CD4-positive, alpha-beta T cell treated with Interleukin-6 for 4 hours (primary cell): ENCODE measurements at places on chromosomes 6 and 20.

GRCh38 chr6:156833755-156834154 is 56.6 kb downstream of the ARID1B start:
- DNase-seq = no peak

GRCh38 chr6:160347259-160348222 is 637 bp upstream of the SLC22A3 start:
- no peak for DNase-seq

DNA sequence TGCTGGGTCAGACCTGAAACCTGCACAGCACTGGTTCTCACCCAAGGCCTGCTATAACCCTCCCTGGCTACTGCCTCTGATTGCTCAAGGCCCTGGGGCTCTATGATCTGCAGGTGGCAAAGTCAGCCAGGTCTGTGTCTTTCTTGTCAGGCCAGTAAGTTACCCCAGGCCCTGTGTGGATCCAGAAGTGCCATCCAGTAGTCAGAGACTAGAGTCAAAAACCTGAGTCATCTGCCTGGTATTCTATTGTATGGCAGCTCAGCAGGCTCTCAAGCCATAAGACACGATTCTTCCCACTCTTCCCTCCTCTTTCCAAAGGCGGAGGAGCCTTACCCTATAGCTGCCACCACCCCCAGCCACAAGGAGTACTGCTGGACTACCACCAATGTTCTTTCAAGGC is 593.0 kb downstream of the FRK start:
- DNase-seq = no peak

GRCh38 chr20:5580940-5581708 is 169.1 kb upstream of the SHLD1 start:
- no peak for DNase-seq

- peak; percentile 87 for DNase-seq
Observed at GRCh38 chr6:30647242-30648116, 546 bp downstream of the C6orf136 start.

- DNase-seq = peak; percentile 12
Observed at GRCh38 chr20:17987988-17988387, 19.2 kb downstream of the MGME1 start.

DNA sequence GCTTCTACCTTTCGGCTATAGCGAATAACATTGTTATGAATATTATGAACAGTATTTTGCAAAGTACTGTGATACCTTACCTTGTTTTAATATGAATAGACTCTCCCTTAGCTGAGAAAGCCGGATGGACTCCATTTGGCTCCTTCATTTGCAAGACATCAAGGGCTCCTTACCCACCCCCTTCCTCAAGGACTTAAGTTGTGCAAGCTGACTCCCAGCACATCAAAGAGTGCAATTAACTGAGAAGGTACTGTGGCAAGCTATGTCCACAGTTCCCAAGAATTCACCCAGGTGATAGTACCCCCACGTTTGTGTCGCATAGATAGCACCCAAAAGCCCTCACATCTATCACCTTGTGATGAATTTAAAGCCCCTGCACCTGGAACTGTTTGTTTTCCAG is 11.2 kb downstream of the CST5 start:
- no peak for DNase-seq

GRCh38 chr20:22546344-22546743 is 38.0 kb downstream of the FOXA2 start:
- DNase-seq = no peak

- peak; percentile 42 for DNase-seq
Observed at GRCh38 chr6:85449388-85449817, 480 bp upstream of the NT5E start.

- DNase-seq = no peak
Observed at GRCh38 chr20:61871913-61872312, 193.8 kb downstream of the TAF4 start.

GRCh38 chr6:157412791-157413190 is 31.8 kb downstream of the ZDHHC14 start:
- no peak for DNase-seq
